ENCODE measurements at places on chromosomes 13 and 19.
A peak's percentile ranks its signal among the peaks of the same experiment; 100 is the strongest.

- no peak for DNase-seq
These were observed 121.6 kb downstream of the KDM4B start for GRCh38 chr19:5090465-5091017.

GRCh38 chr19:32869966-32870573 is 503 bp upstream of the SLC7A9 start:
- DNase-seq, result no peak

- no peak for DNase-seq
These were observed at the start of gene MYBPC2 for GRCh38 chr19:50432221-50433028. MYBPC2 (plus strand) TSS chr19:50432892; CDS start chr19:50432954, 62 bp downstream.

DNA sequence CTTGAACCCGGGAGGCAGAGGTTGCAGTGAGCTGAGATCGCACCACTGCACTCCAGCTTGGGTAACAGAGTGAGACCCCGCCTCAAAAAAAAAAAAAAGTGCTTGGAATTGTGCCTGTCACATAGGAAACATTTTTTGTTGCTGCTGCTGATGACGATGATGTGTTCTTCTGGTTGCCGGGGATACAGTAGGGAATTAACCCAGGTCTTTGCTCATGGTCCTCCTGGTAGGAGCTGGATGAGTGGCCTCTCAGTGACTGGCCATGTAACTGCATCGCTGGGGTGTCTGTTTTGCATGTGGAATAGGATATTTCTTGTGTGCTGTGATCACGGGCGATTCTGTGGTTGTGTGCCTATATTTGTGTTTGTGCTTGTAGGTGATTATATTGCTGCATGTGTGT is 4.7 kb upstream of the CNFN start:
- no peak for DNase-seq

- DNase-seq, result no peak
These were observed 24.2 kb downstream of the ZNF607 start for GRCh38 chr19:37695144-37695899.

GRCh38 chr13:36341718-36342117 is 4.5 kb downstream of the SPART start:
- DNase-seq, result no peak

DNA sequence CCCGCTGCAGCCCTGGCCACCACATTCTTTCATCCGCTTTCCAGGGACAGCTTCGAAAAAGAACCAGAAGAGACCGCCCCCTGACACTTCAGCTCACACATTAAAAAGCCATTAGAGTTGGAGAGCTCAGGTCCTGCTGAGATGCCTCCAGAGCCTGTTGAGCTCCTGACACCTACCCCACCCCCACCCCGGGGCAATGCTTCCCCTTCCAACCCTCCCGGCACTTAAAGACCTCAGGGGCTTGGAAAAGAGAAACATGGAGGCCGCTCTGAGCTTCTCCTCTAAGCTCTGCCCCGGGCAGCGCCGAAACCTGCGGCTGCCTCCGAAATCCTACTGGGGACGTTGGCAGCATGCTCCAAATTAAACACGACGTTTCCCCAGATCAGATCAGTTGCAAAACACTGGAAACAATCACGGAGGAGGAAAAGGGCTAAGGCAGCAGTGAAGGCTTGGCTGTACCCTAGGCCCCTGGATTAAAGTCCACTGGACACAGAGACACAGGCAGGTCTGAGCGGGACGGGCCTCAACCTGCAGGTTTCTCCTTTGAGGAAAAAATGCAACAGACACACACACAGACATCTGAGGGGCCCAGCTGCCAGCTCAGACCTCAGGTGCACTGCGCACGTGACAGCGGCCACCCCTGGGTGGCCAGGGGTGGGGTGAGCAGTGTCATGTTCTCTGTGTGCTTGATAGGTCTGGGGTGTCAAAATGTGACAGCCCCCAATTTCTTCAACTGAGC is 9.6 kb downstream of the SH3GL1 start:
- peak; percentile 70 for DNase-seq

- no peak for DNase-seq
These were observed 83.4 kb downstream of the ATP8A2 start for GRCh38 chr13:25455146-25455545.

DNA sequence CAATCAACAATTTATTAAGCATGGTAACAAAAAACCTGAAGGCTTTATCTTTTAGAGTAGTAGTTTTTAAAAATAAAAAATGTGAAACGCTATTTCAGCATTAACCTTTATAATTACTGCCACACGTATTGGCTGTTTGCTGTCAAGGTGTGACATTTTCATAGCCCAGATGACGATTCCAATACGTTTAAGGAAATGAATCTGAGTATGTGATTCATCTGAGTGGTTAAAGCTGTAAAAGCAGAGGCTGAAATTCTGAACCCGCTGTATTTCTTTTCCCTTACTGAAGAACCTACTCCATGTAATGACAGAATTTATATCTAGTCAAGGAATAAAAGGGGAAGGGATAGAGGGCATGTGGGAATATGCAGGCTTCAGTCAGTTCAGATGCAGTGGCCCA is 166.0 kb downstream of the LMO7 start:
- DNase-seq, result no peak

DNA sequence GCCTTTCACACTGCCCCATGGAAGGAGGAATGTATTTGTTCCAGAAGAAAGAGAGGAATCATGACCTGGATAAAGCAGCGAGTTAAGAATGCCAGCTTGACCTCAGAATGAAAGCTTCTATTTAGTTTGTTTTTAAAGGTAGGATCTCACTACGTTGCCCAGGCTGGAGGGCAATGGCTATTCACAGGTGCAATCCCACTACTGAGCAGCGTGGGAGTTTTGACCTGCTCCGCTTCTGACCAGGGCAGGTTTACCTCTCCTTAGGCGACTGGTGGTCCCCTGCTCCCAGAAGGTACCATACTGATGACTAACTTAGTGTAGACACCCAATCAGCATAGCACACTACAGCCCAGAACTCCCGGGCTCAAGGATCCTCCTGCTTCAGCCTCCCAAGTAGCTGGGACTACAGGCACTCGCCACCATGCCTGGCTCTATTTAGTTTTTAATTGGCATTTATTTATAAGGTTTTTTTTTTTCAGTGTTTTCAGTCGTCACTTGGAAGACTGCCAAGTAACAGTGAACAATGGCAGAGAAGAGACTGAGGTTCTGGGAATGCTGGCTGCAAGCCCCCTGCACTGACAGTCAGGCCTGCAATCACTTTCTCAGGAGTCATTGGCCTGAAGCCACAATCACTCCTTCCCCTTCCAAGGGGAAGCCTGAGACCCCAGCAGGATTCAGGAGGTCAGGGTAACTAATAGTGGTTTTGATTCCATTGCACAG is 73.1 kb downstream of the EPS15L1 start:
- no peak for DNase-seq

- DNase-seq, result no peak
These were observed 13.3 kb downstream of the SLC27A5 start for GRCh38 chr19:58498316-58499020.

DNA sequence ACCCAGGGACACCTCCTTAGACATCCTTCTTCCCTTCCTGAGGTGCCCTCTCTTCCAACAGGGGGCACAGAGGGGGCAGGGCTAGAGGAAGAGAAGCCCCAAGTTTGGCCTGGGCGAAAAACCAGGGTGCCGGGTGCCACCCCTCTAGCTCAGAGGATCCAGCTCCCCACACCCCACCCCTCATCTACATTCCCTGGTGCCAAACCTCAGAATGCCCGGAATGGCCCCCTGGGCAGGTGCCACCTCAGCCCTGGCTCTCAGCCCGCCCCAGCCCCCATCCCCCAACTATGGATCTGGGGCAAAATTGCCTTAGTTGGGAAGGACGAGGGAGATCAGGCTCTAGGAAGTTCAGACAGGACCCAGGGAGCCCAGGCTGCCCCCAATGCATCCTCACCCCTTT is 2.0 kb downstream of the CNN1 start:
- no peak for DNase-seq

DNA sequence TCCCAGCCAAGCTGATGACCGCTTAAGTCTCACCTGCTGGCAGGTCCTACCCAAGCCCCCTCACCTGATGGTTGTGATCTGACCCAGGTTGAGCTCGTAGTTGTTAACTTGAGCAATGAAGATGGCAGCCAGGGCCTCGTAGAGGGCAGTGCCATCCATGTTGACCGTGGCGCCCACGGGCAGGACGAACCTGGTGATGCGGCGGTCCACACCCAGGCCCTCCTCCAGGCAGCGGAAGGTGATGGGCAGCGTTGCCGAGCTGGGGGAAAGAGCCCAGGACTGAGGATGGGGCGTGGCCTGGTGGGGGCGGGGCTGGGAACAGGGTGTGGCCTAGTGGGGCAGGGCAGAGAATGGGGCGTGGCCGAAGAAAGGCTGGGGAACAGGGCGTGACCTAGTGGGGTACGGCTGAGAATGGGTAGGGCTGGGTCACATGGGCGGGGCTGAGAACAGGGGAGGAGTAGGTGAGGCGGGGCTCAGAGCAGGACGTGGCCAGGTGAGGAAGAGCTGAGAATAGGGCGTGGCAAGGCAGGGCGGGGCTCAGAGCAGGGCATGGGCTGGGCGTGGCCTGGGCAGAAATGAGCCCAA is 12.9 kb downstream of the OR7C2 start:
- DNase-seq, result no peak

- no peak for DNase-seq
These were observed 11.8 kb upstream of the LILRA2 start for GRCh38 chr19:54561840-54562239.

DNA sequence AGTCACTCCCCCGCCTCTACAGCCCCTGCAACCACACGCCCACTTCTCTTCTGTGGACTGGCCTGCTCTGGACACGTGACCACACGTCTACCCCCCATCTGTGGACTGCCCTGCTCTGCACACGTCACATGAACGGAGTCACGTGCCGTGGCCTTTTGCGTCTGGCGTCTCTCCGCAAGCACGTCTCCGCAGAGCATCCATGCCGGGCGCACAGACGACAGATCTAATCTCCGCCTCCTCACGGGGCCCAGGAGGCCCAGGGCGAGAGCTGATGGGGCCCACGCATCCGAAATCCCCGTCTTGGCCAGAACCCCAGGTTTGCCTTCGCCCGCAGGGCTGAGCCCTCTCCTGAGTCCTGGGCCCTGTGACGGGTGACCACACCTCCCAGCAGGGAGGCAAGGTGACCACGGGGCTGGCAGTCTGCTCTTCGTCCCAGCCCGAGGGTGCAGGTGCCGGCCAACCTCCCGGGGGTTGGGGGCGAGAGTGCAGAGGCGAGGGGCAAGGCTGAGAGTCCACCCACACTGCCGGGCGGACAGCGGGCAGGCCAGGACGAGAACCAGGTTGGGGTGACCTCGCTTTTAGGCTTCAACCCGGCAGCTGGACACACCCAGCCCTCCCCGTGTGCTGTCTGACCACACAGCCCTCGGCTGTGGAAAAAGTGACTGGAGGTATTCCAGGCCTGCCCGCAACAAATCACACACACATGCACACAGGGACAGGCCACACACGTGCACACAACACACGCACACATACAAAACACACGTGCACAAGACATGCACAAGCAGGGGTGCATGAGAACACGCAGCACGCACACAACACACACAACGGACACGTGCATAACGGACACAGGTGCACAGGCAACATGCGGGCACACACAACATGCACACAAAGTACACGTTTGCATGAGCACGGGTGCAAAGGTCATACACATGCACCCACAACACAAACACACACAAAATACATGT is 3.9 kb downstream of the SBNO2 start:
- DNase-seq, result no peak

DNA sequence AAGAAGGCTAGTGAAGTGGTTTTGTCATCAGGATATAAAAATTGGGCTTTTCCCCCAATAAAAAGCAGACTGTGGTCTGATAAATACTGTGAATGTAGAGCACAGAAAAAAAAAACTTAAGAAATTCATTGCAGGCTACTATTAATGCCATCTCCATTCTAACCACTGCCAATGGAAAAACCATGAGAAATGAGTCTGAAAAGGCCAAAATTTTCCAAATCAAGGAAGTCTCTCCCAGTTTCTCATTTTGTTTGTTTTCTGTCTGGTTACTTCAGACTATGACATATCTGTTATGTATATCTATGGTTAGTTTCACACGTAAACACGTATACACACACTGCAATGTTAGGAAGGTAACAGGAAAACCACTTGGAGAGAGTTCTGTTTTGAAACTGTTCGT is 193.6 kb upstream of the TSC22D1 start:
- DNase-seq, result no peak

- DNase-seq, result peak; percentile 55
These were observed 18.8 kb downstream of the PDCD5 start for GRCh38 chr19:32599736-32600157.

- no peak for DNase-seq
These were observed 37.6 kb upstream of the STARD13 start for GRCh38 chr13:33322965-33323668.

GRCh38 chr19:33860312-33861090 is 63.8 kb downstream of the KCTD15 start:
- no peak for DNase-seq

- no peak for DNase-seq
These were observed 285.0 kb upstream of the SLC10A2 start for GRCh38 chr13:103351035-103351828.

DNA sequence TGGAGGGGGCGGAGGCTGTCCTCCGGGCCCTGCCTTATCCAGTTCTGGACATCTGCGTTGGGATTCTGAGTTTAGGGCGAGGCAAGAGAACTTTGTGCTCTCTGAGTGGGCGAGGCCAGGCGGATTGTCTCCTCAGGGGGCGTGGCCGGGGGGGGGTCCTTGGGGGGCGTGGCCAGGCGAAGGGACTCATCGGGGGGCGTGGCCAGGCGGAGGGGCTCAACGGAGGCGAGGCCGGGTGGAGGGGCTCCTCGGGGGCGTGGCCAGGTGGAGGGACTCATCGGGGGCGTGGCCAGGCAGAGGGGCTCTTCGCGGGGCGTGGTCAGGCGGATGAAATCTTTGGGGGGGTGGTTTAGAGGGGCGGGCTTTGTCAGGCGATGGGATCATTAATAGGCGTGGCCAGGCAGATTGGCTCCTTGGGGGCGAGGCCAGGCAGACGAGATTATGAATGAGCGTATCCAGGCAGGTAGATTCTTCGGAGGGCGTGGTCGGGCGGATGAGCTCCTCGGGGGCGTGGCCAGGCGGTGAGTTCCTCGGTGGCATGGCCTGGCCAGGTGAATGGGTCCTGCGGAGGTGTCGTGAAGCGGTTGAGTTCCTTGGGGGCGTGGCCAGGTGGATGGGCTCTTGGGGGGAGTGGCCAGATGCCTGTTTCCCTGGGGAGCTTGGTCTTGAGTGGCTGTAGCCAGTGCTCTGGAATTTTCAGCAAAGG is 10.3 kb upstream of the CACNG7 start:
- DNase-seq, result no peak

DNA sequence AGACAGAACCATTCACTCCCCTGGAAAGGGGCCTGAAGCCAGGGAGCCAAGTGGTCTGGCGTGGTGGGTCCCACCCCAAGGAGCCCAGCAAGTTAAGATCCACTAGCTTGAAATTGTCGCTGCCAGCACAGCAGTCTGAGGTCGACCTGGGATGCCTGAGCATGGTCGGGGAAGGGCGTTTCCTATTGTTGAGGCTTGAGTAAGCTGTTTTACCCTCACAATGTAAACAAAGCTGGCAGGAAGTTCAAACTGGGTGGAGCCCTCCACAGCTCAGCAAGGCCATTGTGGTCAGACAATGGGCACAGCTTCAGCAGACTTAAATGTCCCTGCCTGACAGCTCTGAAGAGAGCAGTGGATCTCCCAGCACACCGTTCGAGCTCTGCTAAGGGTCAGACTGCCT is 195.6 kb upstream of the DACH1 start:
- no peak for DNase-seq

GRCh38 chr13:69617587-69617986 is 490.0 kb upstream of the ATXN8OS start:
- DNase-seq, result no peak
